Stimulated activated CD8-positive, alpha-beta memory T cell treated with anti-CD3 and anti-CD28 coated beads, Interleukin-12 subunit alpha, Interleukin-12 subunit beta, amount 100 ng/mL, for 4 hours (primary cell): ENCODE measurements at places on chromosomes 1 and 21.

DNA sequence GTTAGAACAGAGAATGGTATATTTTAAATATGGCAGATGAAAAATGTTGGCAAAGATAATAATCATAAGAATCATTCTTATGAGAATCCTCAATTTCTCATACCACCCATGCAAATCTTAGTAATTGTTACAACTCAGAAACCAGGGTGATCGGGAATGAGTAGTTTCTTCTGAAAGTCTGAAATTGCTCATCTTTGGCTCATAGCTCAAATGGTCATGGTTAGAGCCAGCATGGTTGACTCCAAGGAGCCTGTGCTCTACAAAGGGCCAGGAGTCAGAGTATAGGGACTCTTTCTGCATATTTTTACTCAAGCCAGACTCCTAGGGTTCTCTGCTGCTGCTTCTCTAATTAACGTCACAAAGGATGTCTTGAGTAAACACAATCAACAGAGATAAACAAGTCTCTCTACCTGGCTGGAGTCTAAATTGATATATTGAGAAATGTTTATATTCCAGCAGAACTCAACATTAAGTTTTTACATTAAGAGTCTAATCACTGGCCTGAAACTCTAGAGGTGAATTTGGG lies 1.9 kb upstream of the ETV3 start:
- DNase-seq: no peak

GRCh38 chr21:44858291-44858690 lies 15.2 kb downstream of the PTTG1IP start:
- DNase-seq: no peak

DNA sequence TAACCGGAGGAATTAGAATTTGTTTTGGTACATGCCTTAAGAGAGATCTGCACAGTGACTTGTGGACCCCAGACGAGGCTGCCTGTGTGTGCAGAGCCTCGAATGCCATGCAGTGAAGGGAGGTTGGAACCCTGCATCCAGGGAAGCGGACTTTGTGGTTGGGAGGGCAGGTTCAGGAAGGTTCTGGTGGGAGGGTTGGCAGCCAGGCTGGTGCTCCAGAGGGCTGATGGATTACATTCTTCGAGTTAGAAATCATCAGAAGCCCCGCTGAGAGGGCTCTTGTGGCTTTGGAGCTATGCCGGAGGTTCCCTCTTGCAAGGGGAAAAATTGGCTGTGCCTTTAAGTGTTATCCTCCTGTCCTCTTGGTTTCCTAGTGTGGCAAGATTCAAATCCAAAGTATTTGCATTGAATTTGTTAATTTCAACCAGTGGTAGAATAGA lies 21.1 kb downstream of the ROR1 start:
- DNase-seq: no peak

DNA sequence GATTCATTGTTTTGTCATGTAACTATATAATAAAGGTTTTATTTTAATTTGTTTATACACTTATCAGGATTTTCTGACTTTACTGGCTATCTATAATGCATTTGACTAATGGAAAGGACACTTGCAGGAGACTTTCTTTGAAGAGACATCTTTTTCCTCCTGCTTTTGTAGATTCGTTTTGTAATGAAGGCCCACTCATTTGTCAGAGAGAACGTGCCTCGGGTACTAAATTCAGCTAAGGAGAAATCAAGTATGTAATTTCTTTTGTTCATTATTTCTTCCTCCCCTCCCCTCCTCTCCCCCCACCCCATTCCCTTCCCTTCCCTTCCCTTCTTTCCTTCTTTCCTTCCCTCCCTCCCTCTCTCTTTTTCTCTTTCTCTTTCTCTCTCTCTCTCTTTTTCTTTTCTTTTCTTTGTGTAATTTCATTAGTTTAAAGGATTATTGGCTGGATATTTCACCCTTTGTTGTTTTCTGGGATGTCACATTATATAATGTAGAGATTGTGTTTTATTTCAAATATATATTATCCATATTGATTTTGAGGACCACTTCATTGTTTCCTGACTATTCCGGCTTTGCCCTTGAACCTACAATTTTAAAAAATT lies 23.7 kb upstream of the AXDND1 start:
- DNase-seq: no peak

GRCh38 chr1:28370239-28371009 lies 884 bp downstream of the PHACTR4 start:
- no peak for DNase-seq

GRCh38 chr21:46295996-46296752 lies 10.0 kb downstream of the YBEY start:
- peak; percentile 37 for DNase-seq

DNA sequence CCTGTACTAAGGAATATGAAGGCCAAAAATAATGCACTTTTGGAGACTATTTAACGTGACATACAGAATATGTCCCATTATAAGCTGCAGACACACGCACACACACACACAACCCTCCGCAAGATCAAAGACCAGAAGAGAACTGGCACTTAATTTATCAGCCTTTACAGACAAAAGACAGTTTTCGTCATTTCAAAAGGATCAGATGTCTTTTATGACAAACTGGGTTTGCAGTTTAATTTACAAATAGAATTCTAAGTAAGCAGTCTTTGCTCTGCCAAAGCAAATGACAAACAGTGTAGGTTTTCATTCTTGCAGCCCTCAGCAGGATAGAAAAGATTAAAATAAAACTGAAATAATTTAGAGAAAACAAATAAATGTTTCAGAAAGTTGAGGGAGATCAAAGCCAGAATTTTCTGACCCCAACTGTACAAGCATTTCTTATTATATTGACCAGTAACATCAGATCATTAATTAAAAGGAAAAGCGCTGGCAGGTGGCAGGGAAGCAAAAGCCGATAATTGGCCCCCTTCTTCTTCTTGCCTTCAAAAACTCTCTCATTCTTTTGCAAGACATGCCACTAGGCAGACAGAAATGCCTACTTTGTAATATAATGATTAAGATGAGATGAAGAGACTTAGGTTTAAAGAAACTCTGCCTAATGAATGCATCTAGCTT lies 169.0 kb downstream of the DENND1B start:
- no peak for DNase-seq
